ENCODE measurements at places on chromosomes 4 and X.
A peak's percentile ranks its signal among the peaks of the same experiment; 100 is the strongest.

GRCh38 chr4:124943145-124943889 is 230.8 kb upstream of the ANKRD50 start:
- DNase-seq, result no peak

DNA sequence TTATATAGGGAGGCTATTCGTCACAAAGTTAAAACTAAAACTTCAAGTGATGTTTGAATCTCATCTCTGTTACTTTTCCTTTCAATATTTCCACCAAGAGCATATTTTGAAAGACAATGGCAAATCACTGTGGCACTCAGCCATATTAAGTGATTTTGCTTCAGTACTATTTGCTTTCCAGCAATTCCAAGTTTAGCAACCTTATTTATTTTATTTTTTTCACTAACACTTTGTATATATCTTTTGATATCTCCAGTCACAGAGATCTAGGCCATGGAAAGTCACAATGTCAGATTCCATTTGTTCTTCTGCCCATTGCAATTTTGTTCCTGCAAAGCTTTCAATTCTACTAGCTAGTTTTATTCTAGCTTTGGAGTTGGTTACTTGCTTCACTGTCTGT is 1514.5 kb upstream of the ADGRL3 start:
- no peak for DNase-seq

GRCh38 chrX:119809185-119809666 is 17.8 kb upstream of the RPL39 start:
- no peak for DNase-seq

DNA sequence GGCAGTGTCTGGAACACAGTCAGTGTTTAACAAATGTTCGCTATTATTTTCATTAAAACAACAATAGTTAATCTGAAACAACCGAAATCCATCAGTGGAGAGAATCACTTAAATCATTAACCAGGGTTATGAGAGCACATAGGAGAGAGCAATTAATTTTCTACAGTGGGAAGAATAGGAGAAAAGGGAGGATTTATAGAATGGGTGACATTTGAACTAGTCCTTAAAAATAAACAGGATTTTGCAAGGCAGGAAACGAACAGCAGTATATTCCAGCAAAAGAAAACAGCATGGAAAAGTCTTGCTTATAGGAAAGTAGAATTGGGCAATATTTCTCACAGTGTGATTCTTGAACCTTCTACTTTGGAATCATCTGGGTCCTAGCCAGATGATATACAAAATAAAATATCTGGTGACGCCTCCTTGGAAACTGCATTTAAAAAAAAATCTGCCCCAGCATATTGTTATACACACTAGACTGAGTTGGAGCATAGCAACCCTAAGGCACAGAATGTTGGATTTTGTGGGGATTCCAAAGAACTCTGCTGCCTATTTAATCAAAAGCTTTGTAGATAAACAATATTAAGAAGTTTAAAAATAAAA is 56.1 kb downstream of the INTS12 start:
- DNase-seq, result no peak

GRCh38 chr4:88613417-88613875 is 21.2 kb downstream of the HERC3 start:
- no peak for DNase-seq

GRCh38 chr4:74217365-74217764 is 59.4 kb downstream of the MTHFD2L start:
- no peak for DNase-seq

- DNase-seq, result no peak
These were observed 7.6 kb downstream of the ARSJ start for GRCh38 chr4:113971706-113972360.

GRCh38 chr4:170853422-170854021 is 763.8 kb upstream of the AADAT start:
- peak; percentile 41 for DNase-seq

DNA sequence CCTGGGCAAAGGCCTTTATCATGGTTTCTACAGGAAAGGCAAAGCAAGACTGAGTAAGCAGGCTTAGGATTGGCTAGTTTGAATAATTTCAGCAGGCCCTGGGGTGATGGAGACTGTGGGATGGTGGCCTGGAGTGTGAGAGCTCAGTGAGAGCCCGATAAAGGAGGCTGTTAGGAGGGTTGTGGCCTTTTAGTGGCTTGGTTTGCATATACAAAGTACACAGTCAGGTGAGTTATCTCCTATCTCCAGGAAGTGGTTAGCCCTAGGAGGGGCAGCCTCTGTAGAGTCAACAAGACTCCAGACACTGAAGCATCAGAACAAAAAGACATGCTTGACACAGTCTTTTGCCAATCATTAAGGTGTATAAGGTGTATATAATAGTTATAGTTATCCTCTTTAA is 157.2 kb downstream of the CFAP299 start:
- DNase-seq, result no peak

- no peak for DNase-seq
These were observed 485.0 kb upstream of the FAT1 start for GRCh38 chr4:187208651-187209050.

- no peak for DNase-seq
These were observed 106.4 kb downstream of the TMEM131L start for GRCh38 chr4:153572609-153573008.

DNA sequence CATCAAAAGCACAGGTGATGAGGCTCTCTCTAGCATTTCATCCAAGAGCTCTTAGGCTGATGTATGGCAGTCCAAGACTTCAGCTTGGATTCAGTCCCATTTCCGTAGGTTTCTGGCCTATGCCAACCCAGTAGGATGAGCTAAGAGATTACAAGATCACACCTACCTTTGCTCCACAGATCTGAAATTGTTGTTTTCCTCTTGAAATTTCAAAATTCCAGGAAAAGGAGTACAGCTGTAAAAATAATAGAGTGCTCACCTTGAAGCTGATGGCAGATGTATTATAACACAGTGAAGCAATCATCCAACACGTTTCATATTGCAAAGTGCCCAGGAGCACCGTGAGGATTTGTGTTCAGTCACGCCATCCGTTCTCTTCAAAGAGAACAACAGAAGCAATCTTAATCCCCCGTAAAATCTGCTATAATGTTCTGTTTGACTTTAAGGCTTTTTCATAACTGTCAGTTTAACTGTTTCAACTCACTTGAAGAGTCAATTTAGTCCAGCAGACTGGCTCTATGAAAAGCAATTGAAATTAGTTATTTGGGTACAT is 137.5 kb downstream of the CPE start:
- DNase-seq, result no peak

GRCh38 chrX:2425286-2426071 is 75.3 kb downstream of the DHRSX start:
- DNase-seq, result no peak

GRCh38 chr4:84939113-84939512 is 27.4 kb downstream of the WDFY3 start:
- no peak for DNase-seq

- no peak for DNase-seq
These were observed 77.3 kb downstream of the SHROOM4 start for GRCh38 chrX:50736656-50737055.

DNA sequence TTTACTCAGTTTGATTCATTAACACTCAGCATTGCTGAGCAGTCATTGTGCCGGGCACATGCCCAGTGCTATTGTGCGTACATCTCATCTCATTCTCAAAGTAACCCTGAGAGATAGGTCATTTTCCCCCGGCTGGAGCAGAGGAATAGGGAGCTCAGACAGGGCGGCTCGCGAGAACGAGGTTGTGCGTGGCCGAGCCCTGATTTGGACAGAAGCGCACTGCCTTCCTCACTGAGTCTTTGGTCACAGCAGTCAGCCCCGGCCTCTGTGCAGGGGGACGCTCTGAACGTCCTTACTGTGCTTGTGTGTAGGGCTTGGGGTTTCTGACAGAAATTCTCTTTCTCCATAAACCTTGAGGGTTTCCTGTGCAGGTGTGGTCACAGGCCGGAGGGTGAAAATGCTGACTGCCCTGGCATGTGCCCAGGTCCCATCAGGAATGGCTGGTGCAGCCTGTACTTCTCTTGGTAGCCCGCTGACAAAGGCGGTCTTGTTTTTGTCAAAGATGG is 39.5 kb downstream of the NOP14 start:
- peak; percentile 40 for DNase-seq

DNA sequence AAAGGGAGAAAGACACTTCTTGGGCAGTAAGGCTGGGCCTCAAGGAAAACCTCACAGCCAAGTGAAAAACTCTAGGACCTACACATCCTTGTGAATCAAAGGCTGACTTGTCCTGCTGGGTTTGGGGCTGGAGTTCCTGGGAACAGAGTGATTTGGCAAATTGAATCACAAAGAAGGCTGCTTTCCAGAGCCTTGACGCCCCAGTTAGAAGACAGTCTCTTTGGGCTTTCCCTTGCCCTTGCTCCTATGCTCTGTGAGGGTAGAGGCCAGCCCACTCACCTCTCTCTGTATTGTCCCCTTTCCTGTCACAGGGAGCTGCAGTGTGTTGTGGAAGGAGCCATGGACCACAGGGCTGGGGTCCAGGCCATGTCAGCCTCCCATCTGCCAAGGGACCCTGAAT is 9.6 kb downstream of the AMER1 start:
- DNase-seq, result no peak

DNA sequence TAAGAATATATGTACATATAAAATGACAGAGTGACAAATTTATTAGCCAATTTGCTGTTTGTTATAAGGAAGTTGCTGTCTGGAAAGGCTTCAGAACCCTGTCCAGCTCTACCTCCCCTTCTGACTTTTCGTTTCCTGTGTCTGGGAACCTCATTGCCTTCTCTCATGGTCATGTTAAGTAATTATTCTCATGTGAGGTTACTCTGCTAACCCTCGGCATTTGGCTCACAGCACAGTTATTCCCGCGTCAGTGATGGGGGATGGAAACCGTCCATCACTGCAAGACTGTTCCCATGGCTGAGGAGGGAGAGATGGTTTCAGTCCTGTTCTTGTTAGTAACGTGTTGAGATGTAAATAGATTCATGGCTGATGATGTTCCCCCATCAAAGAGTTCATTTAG is 11.9 kb downstream of the EDNRA start:
- no peak for DNase-seq

DNA sequence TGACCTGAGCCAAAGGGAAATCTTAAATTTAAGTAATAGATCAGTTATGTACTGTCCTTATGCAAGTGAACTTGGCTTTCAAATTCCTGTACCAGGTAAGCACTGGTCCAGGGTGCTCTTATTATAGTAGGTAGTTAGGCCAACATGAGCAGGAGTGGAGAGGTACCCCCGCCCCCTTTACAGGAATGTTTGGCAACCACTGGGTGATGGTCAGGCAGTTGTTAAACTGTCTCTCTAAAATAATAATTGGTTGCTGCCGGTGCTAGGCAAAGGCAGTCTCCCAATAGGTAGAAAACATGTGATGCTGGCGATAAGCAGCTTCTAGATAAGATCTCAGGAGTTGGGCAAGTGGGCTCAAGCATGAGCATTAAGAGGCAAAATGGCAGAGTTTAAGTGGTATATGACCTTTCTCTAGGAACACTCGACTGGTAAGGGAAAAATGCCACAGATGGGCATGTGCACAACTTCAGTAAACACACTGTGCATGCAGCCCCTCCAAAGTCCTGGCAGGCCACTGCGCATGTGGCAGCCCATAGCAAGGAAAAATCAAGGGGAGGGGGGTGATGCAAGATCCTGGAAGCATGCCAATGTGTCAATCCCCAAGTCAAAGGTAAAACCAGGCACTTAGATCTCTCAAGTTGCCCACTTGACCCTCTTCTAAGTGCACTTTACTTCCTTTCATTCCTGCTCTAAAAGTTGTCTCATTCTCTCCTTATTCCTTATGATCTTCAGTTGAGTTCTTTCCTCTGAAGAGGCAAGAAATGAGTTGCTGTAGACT is 1239.7 kb downstream of the C4orf33 start:
- no peak for DNase-seq

GRCh38 chrX:56798866-56799758 is 70.1 kb downstream of the NBDY start:
- no peak for DNase-seq

GRCh38 chrX:53678667-53679066 is 7.9 kb downstream of the HUWE1 start:
- DNase-seq, result no peak

DNA sequence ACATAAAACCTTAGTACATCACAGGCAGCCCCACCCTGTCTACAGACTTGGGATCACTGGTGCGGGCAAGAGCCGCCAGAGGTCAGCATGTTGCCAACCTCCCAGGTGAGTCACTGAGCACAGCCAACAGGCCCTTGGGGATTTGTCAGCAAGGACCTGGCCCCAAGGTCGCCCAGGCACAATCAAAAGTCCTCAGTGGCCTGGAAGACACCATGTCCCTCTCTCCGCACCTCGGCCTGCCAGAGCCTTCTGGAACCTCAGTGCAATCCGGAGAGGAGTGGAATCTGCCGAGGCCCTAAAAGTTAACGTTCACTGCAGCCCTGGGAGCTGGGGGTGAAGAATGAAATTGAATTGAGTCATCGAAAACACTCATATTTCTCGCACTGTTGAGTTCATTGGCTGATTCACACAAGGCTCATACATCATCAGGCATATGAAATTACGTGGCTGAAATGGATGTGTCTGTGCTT is 74.3 kb downstream of the WFS1 start:
- no peak for DNase-seq

GRCh38 chr4:66949419-66949818 is 595.9 kb downstream of the CENPC start:
- DNase-seq, result no peak

GRCh38 chr4:60194214-60194613 is 1005.9 kb upstream of the ADGRL3 start:
- DNase-seq, result no peak

DNA sequence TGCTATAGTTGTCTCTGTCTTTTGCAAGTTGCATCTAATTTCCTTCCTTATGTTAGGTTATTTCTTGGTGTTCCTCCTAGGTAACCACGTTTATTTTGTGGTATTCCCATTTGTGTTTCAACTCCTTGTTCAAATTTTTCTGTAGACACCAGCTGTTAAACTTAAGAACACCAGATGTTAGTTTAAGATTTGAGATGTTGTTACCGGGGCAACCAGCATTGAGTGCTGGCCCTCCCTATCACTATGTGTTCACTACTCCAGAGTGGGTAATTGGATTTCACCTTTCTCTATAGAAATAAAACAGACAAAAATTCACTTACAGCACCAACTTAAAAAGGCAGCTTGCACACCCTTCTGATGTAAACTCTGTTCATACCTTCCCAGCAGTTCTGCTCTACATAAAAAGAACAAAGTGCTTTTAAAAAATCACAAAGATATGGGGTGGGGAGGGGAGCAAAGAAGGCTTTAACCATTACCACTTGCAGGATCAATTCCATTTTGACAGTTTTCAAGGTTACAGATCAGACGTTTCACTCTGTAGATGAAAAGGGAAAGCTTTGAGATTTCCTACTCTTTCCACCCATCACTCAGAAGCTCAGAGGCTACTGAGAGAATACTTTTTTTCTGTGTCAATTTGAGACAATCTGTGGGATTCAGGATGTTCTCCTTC is 82.9 kb downstream of the DKK2 start:
- no peak for DNase-seq

DNA sequence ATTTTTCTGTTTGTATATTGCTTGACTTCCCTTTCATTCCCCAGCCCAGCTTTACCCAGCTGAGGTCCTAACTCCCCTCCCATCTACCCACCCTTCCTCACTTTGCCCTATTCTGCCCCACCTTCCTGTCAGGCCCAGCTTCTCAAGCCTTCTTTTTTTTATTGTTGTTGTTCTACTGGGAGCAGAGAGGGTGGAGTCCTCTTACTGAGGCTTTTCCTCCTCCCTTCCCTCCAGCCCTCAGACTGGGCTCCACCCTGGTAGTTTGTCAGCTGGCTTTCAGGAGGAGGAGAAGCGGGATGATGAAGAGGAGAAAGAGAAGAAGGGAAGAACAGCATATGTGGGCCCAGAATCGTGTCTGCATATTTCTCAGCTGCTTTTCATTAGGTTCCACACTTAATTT is 3.2 kb upstream of the KLF8 start:
- no peak for DNase-seq
